ENCODE measurements at places on chromosomes 7 and 10.
A peak's percentile ranks its signal among the peaks of the same experiment; 100 is the strongest.

- DNase-seq = no peak
Observed at GRCh38 chr7:84331616-84332015, 137.0 kb upstream of the SEMA3A start.

GRCh38 chr10:75058161-75058560 is 53.3 kb upstream of the SAMD8 start:
- no peak for DNase-seq

GRCh38 chr10:66958466-66958865 is 32.6 kb downstream of the LRRTM3 start:
- no peak for DNase-seq

DNA sequence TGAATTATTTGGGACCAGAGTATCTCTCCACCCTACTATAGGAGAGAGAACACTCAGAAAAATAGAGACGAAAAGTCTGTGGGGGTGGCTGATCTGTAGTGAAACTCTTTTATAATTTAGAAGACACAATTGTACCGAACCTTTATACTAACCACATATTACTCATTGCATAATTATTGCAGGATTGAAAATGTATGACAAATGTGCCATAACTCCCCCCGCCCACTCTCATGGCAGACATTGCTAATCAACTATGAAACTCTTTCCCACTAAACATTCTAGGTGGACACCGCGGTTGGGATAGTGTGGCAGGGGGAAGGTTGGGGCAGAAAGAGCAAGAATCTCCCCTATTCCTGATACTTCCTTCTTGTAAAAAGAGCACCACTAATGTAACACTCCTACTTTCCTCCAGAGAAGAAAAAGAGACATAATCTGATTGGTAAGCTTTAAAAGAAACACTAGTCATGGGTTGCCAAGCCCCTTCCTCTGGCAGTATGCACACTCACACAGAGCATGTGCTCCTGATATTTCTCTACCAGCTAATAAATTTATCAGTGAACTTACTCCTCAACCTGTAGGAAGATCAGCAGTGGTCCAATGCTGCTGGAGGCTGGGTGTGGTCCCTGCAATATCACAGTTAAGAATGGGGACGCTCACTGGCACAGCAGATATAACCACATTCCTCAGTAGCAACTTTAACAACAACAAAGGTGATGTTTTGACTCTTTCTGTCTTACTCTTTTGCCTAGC is 18.7 kb upstream of the ARID5B start:
- peak; percentile 57 for DNase-seq

GRCh38 chr10:122567056-122567660 is 6.6 kb downstream of the DMBT1 start:
- DNase-seq = peak; percentile 18

- no peak for DNase-seq
Observed at GRCh38 chr7:37234928-37235327, 213.7 kb downstream of the ELMO1 start.

DNA sequence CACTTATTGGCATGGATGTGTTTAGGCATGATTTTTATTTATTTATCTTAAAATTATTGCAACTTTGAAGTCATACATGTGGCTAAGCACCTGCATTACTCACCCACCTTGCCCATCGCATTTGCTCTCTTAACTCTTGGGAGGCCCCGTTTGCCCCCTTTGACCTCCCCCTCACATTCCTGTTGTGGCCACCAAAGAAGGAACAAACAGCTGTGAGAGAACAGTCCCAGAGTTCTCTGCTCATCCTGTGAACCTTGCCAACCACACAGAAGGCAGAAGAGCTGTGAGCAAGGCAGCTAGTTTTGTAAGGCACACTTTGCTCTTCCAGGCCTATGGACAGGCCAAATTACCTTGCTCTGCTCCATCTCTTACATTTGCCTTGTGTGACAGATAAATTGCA is 23.6 kb upstream of the FGL2 start:
- no peak for DNase-seq

DNA sequence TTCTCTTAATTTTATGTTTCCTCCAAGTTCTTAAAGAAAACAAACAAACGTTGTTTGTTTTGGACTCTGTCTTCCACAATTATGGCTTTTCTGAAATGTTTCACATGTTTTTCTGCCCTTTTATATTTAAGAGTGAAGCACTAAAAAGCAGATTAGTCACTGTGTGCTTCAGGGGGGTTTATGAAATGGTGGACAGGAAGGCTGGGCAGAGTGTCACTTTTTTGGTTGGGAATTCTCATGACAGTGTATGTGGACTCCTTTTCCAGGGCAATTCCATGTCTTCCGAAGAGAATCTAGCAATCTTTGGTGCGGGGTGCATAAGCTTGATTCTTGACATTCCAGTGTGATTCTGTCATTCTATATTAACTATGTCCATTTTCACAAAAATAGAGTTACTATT is 669.4 kb downstream of the PARD3 start:
- DNase-seq = no peak

GRCh38 chr10:99369126-99369525 is 40.0 kb downstream of the CNNM1 start:
- no peak for DNase-seq

- no peak for DNase-seq
Observed at GRCh38 chr10:69641261-69641980, 11.4 kb downstream of the FAM241B start.

GRCh38 chr10:71598621-71599055 is 120.9 kb downstream of the C10orf105 start:
- no peak for DNase-seq

- no peak for DNase-seq
Observed at GRCh38 chr10:33661580-33662336, 327.3 kb upstream of the NRP1 start.

DNA sequence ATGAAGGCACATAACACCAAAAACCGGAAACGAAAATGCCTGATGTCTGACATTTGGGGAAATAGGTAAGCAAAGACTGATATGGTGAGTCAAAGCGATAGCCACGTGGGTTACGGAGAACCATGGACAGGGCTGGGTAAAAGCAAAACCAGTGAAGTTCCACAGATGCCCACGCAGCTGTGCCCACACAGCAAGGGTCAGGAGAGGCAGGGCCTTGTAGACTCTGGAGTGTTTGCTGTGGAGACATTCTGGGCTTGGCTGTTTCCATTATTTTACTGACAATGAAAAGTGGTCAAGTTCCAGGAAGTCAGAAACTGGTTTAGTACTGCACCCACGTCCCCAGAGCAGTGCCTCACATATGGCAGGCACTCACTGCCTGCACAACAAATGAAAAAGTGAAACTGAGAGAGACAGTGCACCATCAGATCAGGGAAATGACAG is 148.7 kb downstream of the ZMYND11 start:
- peak; percentile 8 for DNase-seq

- DNase-seq = no peak
Observed at GRCh38 chr10:36493516-36493880, 631.9 kb upstream of the ANKRD30A start.

- DNase-seq = no peak
Observed at GRCh38 chr7:11302121-11302520, 328.4 kb downstream of the PHF14 start.

GRCh38 chr10:80139265-80139664 is 6.7 kb downstream of the PLAC9 start:
- no peak for DNase-seq
